NCI-H2081 treated with DMSO at 0.1 percent for 48 hours (cell line): ENCODE measurements at places on chromosomes 2 and 18.

DNA sequence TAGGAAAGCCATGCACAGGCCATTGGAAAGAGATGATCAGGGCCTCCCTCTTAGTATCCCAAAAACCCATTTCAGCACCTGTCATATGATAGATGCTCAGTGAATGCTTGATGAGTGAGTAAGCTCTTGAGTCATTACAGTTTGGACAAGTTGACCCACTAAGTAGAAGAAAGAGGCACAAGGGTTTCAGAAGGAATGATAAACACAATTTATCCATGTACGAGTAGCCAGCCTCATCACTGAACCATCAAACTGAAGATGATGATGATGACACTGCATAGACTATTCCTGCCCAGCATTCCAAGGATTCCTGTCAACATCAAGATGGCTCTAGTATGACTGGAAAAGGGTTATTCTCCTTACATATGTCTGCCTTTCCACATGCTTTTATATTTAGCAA is 596.0 kb downstream of the BCL11A start:
- DNase-seq: no peak

DNA sequence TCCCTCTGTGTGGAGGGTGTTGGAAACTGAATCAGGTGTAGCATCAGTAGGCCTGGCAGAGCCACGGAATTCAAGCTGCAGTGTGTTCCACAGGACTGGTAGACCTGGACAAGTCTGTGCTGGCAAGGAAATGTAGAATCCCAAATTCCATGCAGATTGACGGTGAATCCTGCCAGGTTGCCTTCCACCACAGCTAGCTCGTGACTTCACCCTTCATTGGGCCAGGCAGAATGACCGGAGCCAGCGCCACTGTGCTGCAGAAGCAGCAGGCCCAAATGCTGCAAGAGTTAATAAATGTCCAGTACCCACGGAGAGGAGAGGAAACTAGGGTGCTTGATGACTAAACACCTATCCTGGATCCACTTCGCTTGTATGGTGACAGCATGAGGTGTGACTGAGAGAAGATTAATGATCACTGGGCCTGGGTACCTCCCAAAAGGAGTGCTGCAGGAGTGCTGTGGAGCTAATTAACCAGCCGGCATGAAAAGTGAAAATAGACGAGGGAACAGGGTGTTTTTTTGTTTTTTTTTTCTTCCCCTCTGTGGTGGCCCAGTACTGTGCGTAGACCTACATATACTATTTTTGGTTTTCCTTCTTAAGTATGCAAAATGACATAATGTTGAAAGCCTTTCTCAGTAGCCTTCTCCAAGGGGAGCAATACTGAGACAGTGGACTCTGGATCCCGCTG is 122.2 kb downstream of the TANC1 start:
- DNase-seq: no peak

DNA sequence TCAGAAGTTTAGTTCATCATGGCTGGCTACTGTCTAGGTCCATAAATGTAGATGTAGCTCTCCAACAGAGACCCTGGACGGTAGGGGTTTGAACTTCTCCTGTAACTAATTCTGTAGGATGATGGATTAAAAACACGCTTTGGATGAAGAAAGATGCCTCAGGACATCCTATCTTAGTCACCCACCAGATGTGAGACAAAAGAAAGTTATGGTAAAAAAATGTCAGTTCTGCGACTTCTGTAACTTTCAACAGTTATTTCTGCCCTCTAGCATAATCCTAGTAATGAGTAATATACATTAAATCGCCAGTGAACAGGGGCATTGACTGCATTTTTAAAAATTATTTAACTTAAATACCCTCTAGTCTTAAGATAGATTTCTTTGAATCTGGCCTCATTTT is 210.1 kb upstream of the LRATD1 start:
- no peak for DNase-seq

- no peak for DNase-seq
Measured at GRCh38 chr18:10037181-10037580, 123.4 kb downstream of the VAPA start.

- no peak for DNase-seq
Measured at GRCh38 chr2:105118960-105119359, 81.1 kb downstream of the MRPS9 start.

- DNase-seq: no peak
Measured at GRCh38 chr2:9269695-9270360, 63.2 kb downstream of the ASAP2 start.

DNA sequence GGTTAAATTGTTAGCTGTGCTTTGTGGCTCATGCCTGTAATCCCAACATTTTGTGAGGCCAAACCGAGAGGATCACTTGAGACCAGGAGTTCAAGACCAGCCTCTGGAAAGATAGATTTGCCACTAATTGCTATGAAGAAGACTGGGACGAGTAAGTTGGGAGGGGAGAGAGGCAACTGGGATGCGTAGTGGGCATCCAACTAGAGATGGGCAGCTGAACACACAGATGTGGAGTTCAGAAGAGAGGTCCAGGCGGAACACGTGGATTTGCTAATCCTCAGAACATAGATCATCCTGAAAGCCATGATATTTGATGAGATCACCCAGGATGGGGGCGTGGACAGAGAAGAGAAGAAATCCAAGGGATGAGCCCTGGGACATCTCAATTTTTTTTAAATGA is 48.7 kb downstream of the CYP26B1 start:
- DNase-seq: no peak

- no peak for DNase-seq
Measured at GRCh38 chr18:42929181-42929580, 186.3 kb downstream of the RIT2 start.

GRCh38 chr2:43460611-43461365 is 135.1 kb downstream of the THADA start:
- no peak for DNase-seq

GRCh38 chr18:78087338-78087737 is 837.7 kb downstream of the GALR1 start:
- no peak for DNase-seq

- DNase-seq: no peak
Measured at GRCh38 chr2:126828491-126828890, 70.2 kb upstream of the TEX51 start.

- no peak for DNase-seq
Measured at GRCh38 chr18:60024857-60025256, 125.1 kb downstream of the PMAIP1 start.

DNA sequence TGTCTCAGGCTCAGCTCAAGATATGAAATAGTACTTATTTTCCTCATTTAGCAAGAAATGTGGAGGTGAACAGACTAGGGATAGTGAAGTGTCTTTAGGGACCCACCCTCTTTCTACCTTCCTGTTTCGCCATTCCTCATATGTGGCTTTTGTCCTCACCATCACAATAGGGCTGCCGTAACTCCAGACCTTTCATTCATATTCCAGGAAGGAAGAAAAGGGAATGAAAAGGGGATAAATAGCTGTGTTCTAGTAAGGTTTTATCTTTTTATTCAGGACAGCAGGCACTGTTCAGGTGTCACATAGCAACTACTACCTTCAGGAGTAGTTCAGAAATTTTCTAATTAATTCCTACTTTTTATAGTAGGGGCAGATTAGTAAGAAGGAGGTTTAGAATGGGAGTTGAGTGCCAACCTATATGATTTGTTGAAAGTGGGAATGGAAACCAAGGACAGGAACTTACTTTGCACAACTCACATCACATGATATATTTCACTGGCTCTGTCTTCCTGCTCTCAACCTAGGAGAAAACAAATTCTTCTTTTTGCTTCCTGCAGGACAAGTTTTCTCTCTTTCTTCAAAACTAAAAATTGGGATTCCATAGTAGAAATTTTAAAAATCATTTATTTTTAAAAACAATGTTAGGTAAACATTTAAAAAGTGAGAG is 36.0 kb upstream of the HDAC4 start:
- no peak for DNase-seq

- no peak for DNase-seq
Measured at GRCh38 chr2:123738643-123739042, 286.4 kb upstream of the CNTNAP5 start.

DNA sequence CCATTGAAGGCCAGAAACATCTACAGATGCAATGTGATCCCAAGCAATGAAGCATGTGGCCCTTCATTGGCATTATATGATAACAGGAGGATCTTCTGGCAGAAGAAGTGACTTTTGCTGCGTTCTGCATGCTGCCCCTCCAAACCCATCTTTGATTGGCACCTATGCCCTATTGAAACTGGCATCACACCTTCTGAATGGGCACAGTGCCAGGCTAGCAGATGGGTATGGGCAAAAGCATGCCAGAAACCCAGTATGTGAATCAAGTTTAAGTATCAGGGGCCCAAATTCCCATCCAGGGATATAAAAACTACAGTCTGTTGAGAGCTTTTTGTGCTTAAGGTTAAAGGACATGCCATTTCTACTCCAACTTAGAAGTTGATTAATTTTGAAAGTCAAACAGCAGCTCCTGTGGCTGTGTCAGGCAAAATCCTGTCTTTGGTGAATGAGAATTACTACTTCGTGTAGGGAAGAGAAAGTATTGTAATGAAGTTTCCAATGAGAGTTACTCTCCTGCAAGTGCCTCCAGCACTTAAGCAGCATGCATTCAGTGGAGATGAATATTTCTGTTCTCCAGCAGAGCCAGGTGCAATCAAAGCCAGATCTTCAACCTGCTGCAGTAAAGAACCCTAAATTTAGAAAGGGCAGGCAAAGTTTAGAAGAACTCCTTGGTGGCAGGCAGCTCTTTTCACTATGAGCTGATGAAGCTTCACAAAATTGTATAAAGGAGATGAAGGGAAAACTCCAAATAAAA is 8.6 kb downstream of the VRK2 start:
- DNase-seq: no peak

- DNase-seq: no peak
Measured at GRCh38 chr18:24446953-24447538, 13.4 kb upstream of the HRH4 start.

DNA sequence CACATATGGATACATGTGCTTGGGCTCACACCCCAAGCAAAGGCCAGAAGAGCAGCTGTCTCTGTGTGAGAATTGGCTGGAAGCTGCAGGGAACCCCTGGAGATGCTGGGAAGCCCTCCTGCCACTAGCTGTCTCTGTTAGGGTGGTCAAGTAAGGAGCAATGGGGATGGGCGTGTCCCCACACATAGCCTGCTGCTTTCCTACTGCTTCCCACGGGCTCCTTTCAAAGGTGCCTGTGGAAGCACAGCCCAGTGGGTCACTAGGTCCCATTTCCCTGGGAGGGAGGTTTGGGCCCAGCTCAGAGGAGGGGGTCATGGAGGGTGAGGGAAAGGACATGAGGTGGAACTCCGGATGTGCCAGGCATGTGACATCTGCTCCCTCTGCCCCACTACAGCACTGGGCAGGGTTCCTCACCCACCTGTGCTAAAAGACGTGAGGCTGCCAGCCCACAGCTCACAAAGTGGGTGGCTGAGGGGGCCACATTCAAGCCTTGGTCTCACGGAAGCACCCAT is 24.4 kb upstream of the MAL start:
- no peak for DNase-seq

DNA sequence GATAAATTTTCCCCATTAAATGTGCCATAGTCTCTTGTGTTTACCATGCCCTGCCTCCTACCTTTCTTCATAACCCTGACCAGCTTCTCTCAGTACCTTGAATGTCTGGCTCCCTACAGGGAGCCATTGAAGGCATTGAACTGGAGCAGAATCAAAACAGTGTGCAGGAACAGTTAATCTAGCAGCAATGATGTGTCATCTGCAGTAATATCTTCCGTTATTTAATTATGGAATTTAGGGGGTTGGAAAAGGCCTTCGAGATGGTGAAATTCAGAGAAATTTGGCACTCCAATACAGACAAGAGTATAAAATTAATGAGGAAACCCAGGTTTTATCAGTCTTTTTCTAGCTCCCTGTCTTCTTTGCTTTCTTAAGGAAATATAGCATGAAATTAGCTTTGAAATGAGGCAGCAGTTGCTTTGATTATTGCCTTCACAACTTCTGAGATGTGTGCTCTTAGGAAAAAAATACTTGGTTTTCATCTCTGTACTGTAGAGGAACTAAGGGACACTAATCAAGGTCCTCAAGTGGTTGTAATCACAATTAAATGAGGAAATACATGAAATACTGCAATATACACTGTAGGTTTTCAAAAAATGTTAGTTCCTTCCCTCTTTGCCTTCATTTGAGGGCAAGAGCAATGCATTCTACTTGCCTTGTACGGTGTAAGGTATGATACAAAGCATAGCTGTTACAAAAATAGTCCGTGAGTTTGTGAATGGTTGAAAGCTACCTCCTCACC is 369.1 kb downstream of the SETBP1 start:
- DNase-seq: no peak

DNA sequence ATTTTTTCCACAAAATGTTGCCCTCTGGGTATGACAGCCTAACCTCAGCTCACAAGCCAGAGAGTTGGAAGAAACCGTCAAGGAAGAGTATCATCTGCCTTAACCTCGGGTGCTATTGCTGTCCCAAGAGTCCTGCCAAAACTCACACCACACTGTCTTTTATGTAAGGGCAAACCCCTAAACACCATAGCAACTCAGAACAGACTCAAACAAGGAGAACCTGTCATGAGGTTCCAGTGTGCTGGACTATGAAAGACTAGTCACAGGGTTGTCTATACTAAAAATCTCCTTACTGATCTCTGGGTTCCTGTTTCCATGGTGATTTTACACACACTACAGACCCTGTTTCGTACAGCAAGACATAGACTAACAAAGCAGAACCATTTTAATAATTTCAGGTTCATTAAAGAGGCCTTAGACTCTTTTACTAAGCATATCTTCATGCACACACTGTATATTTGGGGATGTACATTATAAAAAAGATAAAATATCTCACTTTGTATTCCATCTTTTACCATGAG is 159.8 kb downstream of the PKP4 start:
- no peak for DNase-seq
